ENCODE measurements at places on chromosomes 6 and 20.
A peak's percentile ranks its signal among the peaks of the same experiment; 100 is the strongest.

DNA sequence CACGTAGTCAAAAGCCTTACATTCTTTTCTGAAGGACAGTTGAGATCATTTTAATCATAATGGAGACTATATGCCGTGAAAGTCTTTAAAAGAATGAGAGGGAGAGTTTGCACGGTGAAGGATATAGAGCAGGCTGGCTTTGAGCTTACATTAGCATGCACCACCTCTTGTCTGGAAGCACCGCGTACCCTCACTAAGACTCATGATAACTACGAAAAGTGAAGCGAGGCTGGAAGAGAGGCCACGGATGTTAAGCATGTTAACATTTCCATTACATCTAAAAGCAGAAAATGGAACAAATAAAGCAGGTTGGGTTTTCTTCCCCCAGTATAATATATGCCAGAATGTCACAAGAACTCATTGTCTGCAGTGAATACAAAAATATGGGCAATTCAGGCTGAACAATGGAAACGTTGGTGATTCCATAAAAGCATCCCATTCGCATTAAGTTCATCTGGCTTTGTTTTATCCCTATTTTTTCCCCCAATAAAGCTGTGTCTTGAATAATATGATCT is 40.6 kb upstream of the NKX2-2 start:
- no peak for DNase-seq

DNA sequence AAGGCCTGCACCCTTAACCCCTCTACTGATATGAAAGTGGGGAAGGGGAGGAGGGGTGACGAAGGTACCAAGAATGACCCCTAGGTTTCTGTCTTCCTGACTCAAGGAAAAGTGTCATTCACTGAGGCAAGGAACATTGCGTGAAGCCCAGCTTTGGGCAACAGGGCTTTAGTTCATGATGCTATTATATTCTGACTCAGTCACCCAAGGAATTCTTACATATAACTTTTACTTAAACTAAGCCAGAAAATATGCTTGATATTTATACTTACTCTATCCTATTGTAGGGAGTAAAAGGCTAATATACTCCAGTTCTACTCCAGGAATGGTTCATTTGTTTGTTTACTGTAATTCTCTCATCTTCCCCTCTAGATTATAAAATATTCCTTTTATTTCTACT is 60.5 kb downstream of the DOP1A start:
- no peak for DNase-seq

DNA sequence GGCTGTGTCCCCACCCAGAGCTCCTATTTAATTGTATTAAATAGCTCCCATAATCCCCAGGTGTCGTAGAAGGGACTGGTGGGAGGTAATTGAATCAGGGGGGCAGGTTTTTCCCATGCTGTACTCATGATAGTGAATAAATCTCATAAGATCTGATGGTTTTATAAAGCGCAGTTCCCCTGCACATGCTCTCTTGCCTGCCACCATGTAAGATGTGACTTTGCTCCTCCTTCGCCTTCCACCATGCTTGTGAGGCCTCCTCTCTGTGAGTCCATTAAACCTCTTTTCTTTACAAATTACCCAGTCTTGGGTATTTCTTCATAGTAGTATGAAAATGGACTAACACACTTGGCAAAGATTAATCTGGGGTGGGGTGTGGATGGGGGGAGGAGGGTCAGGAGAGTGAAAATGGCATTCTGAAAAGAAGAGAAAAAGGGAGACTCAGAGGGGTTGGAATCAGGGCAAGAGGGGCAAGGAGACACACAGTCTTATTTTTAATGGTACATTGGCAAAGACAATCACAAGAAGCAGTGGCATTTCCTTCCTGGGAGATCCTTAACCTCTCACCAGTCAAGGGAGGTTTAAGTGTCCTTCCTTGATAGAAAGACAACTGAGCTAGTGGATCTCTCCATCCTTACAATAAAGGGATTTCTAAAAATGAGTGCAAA is 37.5 kb upstream of the NOX3 start:
- no peak for DNase-seq

DNA sequence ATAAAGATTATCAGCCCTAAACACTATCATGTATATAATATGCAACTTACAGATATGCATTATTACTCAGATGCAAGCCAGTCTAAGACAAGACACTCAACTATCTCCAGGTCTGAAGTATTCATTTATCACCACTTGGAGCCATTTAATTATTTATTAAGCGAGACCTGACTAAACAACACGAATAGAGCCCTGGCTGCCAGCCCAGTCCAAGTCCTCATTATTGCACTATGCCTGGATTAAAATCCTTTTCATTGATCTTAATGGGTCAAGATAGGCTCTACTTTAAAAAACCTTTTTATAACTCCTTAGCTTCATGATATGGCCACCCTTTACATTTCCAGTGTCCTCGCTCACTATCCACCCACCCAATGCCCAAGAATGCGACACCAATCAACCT is 183.1 kb upstream of the MARCKS start:
- no peak for DNase-seq

DNA sequence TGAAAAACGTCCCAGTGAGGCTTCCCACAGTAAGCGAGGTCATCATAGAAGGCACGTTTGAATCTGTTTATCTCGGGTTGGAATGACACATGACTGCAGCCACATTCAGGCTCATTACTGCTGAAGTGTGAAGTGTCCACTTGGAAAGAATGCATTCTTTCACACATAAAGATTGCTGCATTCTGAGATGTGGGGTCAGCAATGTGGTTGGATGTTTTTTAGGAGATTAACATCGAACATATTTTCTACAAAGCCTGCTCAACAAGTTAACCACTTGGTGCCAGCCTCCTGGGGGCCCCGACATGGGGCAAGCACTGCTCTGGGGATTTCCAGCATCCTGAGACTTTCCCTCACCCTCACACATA is 79.9 kb downstream of the BMP6 start:
- DNase-seq: peak; percentile 35

- DNase-seq: peak; percentile 13
Observed at GRCh38 chr6:146741609-146742008, 142.8 kb downstream of the ADGB start.

DNA sequence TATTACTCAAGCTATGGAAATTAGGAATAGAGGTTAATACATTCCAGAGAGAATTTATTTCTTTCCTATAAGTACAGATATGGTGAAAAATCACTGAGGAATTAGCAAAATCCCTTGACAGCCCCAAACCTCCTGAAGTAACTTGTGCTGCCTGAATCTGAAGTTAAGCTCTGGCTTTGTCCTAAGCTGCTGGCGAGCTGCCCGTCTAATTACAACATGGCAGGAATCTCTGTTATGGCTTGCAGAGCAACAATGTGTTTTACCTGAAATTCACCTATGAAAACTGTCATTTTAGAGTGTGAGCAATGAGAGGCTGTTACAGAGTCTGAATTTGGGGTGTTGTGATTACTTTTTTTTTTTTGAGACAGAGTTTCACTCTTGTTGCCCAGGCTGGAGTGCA is 22.5 kb upstream of the IYD start:
- peak; percentile 60 for DNase-seq

GRCh38 chr6:105515054-105515453 is 112.2 kb upstream of the PREP start:
- no peak for DNase-seq
